ENCODE measurements at places on chromosomes 5 and 9.

GRCh38 chr5:135694906-135695305 is 116.1 kb upstream of the CXCL14 start:
- no peak for DNase-seq

DNA sequence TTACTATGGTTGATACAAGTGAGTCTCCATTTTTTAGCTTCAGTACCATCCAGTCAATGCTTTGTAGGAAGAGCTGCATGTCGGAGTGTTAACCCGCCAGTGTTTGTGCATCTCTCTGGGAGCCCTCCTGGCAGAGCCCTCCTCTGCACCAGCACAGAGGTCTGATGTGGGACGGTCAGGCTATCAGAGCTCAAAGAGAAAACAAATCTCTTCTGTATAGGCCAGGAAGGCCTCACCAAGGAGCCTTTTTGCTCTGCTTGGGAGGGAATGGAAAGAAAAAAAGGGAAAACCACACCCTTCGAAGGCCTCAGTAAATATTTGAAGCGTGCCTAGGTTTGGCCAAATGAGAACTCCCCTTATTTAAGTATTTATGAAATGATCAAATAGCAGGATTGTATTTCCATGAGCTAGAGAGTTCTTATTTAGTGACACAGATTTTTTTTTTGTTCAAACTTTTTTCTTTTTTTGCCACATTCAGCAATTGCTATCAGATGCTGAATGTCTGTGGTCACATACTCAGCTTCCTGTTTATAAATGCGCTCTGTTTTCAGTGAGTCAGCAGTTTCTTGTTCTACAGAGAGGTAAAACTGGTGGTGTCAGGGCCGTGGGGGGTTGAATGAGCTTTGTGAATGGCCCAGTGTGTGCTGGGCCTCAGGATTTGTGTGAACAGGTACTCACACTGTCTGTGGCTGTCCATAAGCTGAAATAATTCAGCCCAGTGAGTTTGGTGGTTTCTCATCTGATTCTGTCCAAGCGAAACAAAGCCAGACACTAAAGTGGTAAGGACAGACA is 226.6 kb downstream of the SNX18 start:
- DNase-seq = peak; percentile 78

DNA sequence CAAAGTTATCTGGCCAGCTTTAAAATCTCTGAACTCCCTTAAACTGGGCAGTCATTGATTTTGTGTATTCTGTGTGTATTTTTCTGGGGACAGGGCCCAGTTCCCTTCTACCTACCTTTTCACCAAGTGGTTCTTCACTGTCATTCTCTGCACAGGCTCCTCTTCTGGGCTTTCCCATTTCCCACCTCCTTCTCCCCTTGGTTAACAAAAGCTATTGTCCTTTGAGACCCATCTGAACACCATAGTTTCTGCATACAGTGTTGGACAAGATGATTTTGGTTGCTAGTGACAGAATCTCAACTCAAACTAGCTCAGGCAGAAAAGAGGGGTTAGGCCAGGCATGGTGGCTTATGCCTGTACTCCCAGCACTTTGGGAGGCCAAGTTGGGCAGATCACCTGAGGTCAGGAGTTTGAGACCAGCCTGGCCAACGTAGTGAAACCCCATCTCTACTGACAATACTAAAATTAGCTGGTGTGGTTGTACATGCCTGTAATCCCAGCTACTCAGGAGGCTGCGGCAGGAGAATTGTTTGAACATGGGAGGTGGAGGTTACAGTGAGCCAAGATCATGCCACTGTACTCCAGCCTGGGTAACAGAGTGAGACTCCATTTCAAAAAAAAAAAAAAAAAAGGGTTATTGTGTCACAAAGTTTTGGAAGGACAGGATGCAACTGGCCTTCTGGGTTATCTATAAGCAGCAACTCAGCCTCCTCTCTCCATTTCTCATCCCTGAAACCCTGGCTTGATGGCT is 31.0 kb upstream of the ANKRD34B start:
- DNase-seq = no peak

GRCh38 chr5:75331-76320 is 16.3 kb upstream of the PLEKHG4B start:
- no peak for DNase-seq

DNA sequence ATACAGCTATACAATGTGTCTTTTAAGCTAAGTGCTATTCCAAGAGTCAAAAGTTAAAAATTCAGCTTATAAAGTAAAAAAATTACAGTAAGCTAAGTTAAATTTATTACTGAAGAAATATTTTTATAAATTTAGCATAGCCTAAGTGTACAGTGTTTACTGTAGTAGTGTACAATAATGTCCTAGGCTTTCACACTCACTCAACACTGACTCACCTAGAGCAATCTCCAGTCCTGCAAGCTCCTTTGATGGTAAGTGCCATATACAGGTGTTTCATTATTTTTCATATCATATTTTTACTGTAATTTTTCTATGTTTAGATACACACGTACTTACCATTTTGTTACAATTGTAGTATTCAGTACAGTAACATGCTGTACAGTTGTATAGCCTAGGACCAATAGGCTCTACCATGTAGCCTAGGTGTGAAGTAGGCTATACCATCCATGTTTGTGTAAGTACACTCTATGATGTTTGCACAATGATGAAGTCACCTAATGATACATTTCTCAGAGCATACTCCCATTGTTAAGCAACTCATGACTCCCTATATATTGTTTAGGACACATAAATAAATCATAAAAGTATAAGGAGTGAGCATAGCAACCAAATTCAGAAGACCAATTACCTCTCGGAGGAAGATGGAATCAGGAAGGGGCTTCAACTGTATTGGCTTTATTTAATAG is 165.1 kb upstream of the SLC30A5 start:
- no peak for DNase-seq

- no peak for DNase-seq
Measured at GRCh38 chr5:34913072-34913471, 2.2 kb downstream of the RAD1 start.

DNA sequence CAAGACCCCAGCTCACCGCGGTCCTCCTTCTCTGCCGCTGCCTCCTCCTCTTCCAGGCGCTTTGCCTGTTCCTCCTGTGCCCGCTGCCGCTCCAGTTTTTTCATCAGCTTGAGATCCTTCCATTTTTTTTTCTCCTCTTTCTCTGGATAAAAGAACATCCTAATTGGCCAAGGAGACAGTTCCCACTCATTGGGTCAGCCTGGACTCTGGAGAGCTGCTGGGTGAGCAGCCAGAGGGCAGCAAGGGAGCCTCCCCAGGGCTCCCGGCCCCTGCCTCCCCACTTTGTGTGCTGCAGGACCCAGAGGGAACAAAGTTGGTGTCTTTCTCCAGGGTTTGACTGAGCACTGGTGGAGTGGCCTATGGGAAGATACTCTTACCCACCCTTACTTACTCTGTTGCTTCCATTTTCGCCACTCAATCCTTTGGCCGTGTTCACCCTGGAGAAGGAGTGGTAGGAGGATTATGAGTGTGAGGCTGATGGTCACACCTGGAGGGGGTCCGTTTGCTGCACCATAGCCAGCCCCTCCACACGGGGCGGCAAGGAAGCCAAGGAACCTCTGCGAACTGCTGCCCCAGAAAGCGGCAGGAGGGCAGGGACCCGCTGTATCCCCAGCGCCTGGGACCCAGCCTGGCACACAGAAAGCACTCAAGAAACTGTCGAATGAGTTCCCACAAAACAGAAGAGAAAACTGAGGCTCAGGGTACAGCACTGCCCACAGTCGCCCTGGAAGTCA is 708 bp downstream of the SPOUT1 start:
- no peak for DNase-seq

DNA sequence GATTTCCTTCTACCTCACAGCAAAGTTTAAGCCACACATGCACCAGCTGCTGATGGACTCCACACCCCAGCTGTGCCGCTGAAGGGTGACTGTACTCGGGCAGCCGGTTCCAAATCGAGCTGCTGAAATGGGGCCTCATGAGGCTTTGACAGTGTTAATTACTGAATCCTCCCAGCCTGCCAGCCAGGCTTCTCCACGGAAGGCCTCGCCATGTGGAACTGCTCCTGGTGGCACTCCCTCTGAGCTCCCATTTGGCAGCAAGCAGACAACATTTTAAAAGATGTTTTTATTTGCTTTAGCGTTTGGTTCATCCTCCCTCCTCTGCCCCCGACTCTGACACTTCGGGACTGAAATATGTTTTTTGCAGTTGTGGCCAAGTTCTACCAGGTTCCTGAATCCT is 479.4 kb upstream of the MPDZ start:
- no peak for DNase-seq

GRCh38 chr5:140408750-140409241 is 7.2 kb downstream of the ANKHD1 start:
- peak; percentile 64 for DNase-seq

- DNase-seq = no peak
Measured at GRCh38 chr9:120507936-120508510, 71.9 kb downstream of the CDK5RAP2 start.

DNA sequence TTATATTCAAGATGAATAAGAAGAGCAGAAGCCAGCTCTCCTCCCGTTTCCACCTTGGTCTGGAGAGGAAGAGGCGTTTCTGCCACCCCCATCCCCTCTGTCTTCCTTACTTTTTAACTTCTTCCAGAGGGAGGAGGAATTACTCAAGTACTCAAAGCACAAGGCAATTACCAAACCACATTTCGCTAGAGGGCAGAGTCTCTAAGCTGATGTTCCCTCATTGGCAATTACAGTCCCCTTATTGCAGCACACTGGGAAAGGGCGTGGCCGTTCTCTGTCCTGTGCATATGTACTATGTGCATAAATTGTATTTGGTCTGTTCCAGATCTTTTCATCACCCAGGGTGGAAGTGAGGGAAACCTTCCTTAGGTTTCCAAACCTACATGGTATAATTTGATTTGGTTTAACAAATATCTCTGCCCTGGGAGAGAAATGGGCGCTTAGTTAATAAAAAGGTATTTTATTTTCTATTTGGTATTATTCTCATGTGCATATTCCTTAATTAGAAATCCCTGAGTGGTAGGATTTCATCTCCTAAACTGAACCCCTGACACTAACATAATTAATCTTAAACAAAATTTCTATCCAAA is 29.8 kb upstream of the ALDOB start:
- DNase-seq = peak; percentile 94

DNA sequence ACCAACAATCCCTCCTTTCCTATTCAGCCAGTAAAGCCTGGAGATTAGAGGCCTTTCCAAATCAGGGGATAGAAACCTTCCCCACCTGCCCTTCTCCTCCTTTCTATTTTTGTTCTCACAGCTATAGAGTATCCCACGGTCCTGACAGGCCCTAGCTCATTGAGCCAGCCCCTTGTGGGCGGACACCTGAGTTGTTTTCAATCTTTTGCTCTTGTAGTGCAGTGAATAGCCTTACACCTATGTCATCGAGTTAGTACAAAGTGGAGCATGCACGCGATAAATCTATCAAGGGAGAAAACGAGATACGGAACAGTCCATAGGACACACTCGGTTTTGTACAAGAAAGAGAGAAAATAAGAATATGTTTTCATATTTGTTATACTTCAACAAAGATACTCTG is 77.2 kb downstream of the TSPAN17 start:
- no peak for DNase-seq

DNA sequence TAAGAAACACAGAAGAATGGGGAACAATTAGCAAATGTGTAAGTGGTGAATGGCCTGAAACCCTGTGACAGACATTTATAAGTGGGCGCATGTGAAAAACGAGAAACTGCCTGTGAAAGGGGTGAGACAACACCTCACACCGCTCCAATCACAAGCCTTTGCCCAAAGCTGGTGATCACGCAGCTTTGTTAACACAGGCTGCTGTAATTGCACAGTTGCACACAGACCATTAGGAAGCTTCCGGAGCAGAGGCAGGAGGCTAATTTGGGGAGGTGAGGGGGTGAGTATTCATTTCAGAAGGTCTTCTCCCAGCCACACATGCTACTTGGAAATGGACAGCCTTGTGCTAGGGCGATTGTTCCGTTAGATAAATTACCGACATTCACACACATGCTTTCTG is 294.0 kb downstream of the MED10 start:
- no peak for DNase-seq

DNA sequence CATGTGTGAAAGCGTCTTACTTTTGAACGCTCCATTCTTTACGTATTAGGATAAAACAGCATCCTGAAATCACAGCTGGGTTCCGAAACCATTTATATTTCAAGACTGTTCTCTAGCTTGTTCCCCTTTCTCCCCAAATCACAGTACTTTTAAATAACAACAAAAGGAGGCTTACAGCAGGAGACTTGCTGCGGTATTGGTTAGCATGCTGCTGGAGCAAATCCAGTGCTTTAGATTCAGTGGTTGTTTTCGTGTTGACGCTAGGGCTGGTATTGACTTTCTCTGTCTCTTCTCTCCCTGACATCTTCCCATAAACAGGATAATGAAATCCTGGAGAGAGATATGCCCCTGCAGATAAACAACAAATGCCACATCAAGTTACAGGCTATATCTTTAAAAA is 103.1 kb downstream of the ZNF608 start:
- no peak for DNase-seq

GRCh38 chr9:36961561-36962325 is 72.3 kb downstream of the PAX5 start:
- DNase-seq = no peak

DNA sequence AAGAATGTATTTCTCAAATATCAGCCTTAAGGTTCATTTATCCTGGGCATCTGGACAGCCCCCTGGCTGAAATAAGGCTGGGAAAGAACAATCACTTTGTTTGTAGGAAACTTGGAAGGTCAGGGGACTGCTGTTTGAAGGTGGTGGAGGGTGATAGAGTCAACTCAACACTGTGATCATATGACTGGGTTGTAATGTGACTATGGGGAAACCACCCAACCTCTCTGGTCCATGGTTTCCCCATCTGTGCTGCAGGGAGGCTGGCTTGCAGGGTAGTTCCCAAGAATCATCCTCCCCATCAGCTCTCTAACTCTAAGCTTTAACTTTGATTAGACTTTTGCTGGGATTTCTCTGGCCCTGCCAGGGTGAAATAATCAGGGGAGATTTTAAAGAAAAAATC is 10.0 kb downstream of the INSYN2B start:
- DNase-seq = no peak

GRCh38 chr5:108953940-108954339 is 206.2 kb downstream of the FER start:
- DNase-seq = no peak

DNA sequence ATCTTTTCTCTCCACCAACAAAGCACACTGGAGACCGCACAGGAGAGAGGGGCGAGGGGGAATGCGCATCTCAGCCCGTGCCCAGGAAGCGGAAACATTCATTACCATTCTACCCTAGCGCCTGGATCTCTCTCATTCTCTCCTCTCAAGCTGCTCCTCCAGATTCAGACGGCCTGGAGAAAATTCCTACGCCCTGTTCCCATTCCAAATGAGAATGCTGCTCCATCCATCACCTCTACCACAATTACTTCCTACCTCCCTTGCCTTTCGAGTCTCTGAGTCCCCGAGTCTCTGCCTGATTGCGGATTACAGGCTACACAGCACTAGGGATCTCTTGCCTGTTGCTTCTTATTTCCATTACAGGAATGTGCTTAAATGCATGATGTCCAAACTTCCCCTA is 6.7 kb downstream of the DDX31 start:
- no peak for DNase-seq

DNA sequence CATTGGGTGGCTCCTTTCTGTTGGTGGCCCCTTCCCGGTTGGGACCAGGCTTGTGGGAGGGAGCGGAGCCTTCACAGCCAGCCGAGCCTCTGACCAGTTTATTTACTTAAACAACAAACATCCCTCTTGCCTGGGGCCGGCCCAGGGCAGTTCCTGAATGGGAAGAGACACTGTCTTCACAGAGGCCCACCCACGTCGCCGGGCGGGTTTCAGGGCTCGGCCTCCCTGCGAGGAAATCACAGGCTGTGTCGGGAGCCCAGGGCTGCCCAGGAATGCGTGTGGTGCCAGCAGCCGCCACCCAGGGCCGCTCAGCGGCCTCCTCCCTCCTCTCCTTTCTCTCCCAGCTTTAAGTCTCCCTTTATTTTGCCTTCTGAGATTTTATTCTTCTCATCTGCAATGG is 132.5 kb downstream of the HSD17B3 start:
- peak; percentile 21 for DNase-seq

Data from MCF 10A (cell line).